NCI-H1930 (cell line): ENCODE measurements at places on chromosomes 3 and 15.

DNA sequence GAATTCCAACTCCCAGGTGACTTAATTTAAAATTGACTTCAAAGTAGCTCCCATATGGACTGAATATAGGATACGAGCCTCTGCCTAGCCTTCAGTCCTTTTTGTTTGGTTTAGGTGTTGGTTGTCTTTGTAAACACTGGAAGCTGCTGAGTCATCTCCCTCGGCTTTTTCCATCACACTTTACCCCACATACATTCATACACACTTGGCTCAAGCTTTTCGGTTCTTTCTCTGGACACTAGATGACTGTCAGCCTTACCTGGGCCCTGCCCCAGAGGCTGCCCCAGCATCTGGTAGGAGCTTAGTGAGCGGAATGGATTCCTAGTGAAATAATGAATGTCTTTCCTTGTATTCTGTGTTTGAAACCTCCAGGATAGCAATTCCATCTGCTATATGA is 201.5 kb upstream of the IL12A start:
- peak; percentile 20 for DNase-seq

GRCh38 chr3:89983449-89983848 is 876.0 kb downstream of the EPHA3 start:
- DNase-seq = no peak

GRCh38 chr3:41522612-41523011 is 323.3 kb downstream of the CTNNB1 start:
- DNase-seq = no peak

- no peak for DNase-seq
These were observed 6.4 kb downstream of the SUCNR1 start for GRCh38 chr3:151879679-151880415.

GRCh38 chr15:62809115-62809967 is 233.2 kb upstream of the TPM1 start:
- DNase-seq = no peak

DNA sequence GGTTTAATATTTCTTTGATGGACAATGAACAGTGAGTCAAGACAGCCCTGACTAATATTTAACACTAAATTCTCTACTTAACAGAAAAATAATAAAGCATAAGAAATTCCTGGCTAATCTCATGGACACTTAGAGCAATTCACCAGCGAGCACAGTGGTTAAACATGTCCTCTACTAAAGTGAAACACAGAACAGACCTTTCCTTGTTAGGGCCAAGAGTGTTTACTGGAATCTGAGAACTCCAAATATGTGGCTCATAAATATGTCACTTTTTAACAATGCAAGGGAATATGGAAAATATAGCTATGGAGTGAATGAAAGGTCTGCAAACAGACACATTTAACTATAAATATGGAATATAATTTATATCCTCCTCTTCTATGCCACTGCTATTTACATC is 18.6 kb upstream of the IGSF10 start:
- DNase-seq = no peak

GRCh38 chr3:169085827-169086226 is 577.7 kb downstream of the MECOM start:
- DNase-seq = no peak

DNA sequence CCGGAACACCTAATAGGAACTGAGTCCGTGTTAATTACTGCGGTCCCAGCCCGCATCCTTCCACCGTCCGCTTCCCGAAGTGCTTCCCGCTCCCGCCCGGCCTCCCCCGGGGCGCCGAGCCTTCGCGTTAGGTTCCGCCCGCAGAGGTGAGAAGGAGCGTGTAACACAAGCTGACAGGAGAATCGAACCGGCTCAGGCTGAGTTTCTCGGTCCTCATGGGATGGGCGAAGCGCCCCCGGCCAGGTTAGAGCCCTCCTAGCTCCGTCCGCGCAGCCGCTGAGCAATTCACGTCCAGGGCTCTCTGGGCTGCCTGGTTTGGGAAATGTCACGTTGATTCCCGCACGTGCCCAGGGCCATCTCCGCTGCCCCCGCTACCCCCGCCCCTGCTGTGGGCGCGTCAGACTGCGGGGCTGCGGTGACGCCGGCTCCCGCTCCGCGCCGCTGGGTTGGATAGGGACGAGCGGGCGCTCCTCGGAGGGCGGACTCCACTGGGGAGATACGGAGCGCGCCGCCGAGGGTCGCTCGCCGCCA is 954 bp downstream of the CLDN11 start:
- no peak for DNase-seq

DNA sequence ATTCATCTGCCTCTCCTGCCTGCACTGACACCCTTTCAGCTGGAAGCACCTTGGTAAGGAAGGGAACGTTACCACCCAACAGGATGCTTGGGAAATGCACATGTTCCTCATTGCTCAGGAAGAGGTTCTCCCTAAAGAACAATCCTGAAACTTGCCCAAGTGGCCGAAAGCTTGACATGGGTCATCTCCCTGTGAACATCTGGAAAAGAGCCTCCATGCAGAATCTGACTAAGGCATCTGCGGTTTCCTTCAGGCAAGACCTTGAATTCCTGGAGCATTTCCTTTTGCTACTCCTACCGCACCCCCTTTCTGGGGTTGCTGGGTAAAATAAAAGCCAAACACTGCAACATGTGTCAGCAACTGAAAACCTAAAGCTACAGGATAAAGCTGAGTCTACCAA is 68.7 kb upstream of the SNRK start:
- no peak for DNase-seq

DNA sequence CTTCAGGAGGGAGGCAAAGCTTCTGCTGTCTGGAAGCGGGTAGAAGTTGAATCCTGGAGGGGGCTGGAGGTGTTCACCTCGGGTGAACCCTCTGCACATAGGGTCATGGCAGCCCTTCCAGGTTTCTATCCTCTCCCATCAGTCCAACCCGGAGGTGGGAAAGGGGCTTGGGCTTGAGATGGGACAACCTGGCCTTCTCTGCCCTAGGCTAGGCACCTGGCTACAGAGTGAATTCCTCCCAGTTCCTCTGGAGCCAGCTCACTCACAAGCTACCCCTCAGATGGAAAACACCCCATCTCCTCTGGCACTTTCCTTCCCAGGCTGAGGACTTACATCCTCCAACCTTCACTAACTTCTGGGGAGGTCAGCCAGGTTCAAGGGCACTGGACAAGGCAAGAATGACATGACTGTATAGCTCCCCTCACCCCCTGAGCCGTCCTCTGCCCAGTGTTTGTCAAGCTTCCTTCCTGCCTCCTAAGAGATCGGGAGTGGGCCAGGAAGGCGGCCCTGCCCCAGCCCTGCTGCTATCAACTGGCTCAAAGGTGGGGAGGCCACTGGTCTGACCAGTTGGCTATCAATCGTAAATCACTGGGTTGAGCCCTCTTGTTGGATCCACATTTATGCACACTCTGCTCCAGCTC is 45.8 kb downstream of the KLF15 start:
- no peak for DNase-seq

- DNase-seq = no peak
These were observed 83.6 kb upstream of the TNIK start for GRCh38 chr3:171543759-171544300.

DNA sequence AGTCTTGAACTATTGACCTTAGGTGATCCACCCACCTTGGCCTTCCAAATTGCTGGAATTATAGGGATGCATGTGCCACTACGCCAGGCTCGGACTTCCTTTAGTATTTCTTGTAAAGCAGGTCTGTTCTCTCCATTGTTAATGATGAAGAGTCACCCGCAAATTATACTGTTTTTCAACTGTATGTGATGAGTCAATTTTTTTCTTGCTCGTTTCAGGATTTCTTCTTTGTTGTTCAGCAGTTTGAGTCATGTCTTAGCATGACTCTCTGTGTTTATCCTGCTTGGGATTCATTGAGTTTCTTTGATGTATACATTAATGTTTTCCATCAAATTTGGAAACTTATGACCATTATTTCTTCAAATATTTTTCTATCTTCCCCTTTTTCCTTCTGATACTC is 28.9 kb downstream of the GRAMD1C start:
- DNase-seq = no peak

DNA sequence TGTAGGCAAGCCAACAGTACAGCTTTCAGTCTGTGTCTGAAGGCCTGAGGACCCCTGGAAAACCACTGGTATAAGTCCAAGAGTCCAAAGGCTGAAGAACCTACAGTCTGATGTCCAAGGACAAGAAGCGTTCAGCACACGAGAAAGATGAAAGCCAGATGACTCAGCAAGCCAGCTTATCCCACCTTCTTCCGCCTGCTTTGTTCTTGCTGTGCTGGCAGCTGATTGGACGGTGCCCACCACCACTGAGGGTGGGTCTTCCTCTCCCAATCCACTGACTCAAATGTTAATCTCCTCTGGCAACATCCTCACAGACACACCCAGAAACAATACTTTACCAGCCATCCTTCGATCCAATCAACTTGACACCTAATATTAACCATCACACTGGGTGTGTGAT is 59.0 kb upstream of the PDZRN3 start:
- no peak for DNase-seq

DNA sequence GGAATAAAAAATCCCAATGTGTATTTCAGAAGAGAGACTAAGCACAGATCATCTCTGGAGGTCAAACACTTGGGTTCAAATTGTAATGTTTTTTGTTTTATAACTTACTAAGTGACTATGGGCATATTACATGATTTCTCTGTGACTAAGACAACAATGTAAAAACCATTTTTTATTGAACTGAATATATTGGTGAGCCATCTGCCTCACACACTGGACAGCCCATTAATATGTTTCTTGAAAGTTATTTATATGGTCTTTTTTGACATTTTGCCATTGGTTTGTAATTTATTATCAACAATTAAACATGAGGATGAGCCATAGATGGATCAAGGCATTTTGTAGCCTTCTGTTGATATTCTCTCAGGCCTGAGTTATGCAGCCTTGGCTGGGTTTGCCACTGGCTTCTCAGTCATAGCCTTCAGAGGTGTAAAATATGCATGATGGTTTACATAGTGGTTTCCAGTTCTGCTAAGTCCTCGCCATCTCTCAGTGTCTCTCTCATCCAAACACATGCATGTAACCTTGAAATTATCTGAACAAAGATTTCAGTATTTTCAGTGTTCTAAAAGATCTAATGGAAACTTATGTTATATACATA is 997.2 kb downstream of the DIPK2A start:
- no peak for DNase-seq

DNA sequence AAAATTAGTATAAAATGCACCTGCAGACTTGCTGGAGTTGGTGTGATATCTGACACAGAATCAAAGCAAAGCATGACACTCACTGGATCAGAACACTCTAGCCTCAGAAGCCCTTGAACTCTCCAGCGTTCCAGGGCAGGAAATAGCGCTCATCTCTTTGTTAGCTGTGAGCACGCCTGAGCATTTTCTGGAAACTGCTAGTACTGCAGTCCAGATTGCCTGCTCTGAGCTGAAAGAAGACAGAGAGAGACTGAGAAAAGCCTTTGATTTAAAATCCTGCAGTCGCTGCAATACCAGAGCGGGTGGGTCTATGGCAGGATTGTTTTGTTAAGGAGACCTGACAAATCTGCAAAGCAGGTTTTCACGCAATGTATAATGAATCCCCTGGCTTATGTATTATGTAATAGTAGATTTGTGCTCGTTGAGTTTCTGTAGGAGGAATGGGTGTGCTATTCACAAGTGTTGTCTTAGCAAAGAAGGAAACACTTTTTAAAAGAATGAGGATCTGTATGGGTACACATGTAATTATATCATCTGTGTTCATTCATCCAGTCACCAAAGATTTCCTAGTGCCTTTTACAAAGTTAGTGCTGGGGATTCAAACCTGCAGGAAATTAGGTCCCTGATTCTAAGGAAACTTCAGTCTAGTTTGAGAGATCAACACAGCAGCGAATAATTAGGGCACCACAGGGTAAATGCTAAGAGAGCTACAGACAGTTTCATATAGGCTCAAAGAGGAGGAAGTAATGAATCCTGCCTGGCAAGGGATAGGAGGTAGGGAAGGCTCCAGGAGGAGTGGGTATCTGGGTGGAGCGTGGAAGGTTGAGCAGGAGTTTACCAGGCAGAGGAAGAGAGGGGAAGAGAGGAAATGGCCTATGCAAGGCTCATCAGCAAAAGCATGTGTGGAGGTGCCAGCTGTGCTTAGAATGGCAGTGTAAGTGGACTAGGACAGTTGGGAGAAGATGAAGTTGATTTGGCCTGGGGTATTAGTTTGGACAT is 26.1 kb upstream of the MGLL start:
- no peak for DNase-seq

DNA sequence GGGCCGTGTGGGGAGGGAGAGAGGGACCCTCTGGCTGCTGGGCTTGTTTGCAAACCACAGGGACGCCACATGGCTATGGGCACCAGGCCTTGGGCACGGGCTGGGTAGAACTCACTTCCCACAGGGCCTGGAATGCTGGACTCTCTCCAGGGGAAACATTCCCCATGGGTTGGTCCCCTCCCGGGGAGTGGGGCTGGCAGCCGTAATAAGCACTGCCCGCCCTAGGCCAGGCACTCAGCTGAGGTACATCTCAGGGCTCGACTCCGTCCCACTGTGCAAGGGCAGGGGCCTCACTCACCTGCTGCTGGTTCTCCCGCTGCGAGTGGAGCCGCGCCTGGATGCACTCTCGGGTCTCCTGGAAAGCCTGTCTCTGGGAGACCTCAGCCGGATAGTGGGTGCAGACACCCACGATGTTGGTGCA is 96.7 kb downstream of the ADCY5 start:
- DNase-seq = no peak

GRCh38 chr15:99682455-99682854 is 50.8 kb downstream of the LYSMD4 start:
- DNase-seq = no peak

DNA sequence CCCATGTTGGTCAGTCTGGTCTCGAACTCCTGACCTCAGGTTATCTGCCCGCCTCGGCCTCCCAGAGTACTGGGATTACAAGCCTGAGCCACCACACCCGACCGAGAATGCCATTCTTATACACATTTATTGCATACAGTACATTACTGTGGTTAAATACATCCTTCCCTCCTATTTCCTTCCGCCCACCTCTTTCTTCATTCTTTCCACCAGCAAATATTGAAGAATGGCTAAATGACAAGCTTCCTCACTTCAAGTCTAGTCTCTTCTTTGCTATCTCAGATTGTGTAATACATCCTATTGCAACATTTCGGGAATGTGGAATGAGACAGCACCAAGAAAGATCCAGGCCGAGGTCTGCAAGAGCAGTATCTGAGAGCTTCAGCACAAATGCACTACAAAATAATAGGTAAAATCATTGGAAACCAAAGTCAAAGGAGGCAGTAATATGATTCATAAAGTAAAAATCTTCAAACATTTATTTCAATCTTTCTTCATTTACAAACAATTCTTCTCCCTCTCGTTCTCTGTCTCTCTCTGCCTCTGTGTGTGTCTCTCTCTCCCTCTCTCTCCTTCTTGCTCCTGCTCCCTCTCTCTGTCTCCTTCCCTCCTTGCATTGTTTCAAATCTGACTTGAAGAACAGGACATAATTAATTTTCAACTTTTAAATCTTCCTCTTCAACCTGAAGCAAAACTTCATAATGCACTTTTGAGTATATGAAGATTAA is 94.7 kb upstream of the TGFBR2 start:
- no peak for DNase-seq

DNA sequence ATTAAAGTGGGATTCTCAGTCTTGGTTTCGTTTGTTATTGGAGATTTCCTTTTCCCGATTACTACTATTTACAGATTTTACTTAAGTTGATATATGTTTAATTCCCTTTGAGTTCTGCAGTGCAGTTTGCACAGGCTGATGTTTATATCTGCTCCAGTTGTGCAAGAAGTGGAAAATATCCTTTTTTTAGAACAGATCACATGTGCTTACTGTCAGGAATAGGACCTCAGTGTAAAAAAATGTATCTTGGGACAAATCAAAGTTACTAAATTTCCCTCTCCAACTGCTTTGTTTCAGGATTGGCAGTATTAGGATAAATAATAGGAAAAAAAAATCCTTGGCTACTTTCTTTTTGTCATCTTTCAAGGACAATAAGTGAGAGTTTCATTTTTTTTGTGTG is 6.9 kb downstream of the MITF start:
- DNase-seq = no peak
